ENCODE measurements at places on chromosomes 12 and 14. TPM values are rescaled to one million over a fixed set of nuclear protein-coding genes. Genes with fewer than 3 reads are reported as not detected.

ZC3H10 gene
- 0.62 TPM for total RNA-seq

CPNE6 gene
- total RNA-seq = not detected

ZNF384 gene
- total RNA-seq = 11.6 TPM

KCNA1 gene
- not detected for total RNA-seq

TEX22 gene
- total RNA-seq = not detected

ADCY6 gene
- total RNA-seq = 5.7 TPM

DEGS2 gene
- total RNA-seq = not detected

SRRM4 gene
- total RNA-seq = not detected

PIWIL1 gene
- total RNA-seq = under 0.01 TPM

SYNDIG1L gene
- total RNA-seq = not detected

ZDHHC22 gene
- not detected for total RNA-seq

SLCO1A2 gene
- total RNA-seq = not detected

IQSEC3 gene
- 0.34 TPM for total RNA-seq

AQP2 gene
- total RNA-seq = not detected

KCNH5 gene
- not detected for total RNA-seq

PPP4R4 gene
- total RNA-seq = 17.3 TPM

NR1H4 gene
- not detected for total RNA-seq

KCNH3 gene
- not detected for total RNA-seq
